Kidney capillary endothelial cell (primary cell): ENCODE measurements at places on chromosomes 3 and 15.
A peak's percentile ranks its signal among the peaks of the same experiment; 100 is the strongest.

DNA sequence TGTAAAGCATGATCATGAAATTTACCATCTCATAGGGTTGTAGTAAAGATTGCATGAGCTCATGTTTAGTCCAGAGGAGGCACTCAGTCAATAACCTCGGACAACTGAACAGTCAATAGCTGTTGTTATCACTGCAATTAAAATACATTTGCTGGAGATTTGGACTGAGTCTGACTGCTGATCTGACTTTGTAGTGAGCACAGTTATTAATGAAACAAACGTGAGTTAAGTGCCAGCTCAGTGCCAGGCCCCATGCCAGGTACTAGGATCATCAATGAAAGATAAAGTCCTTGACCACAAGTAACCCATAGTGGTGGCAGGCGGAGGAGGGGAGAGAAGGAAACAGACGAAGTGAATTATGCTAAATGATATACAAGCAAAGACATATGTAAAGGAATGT, 43.7 kb upstream of the PRICKLE2 start:
- DNase-seq, result no peak

DNA sequence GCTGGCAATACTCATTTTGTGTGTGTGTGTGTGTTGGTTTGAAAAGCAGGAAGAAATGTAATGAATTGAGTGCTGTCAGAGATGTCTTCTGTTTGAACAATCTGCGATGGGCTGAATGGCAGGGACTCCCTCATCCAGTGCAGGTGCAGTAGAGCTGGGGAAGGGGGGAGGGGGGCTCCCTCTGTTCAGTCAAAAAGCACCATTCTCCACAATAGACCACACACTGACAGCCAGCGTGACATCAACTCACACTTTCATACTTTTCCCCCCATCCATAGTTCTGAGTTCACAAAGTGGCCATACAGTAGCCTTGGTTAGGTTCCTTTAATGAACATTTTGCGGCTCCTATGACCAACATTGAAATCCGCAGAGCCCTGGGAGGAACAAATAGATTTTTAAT, 10.4 kb downstream of the SOX2 start:
- DNase-seq, result no peak

DNA sequence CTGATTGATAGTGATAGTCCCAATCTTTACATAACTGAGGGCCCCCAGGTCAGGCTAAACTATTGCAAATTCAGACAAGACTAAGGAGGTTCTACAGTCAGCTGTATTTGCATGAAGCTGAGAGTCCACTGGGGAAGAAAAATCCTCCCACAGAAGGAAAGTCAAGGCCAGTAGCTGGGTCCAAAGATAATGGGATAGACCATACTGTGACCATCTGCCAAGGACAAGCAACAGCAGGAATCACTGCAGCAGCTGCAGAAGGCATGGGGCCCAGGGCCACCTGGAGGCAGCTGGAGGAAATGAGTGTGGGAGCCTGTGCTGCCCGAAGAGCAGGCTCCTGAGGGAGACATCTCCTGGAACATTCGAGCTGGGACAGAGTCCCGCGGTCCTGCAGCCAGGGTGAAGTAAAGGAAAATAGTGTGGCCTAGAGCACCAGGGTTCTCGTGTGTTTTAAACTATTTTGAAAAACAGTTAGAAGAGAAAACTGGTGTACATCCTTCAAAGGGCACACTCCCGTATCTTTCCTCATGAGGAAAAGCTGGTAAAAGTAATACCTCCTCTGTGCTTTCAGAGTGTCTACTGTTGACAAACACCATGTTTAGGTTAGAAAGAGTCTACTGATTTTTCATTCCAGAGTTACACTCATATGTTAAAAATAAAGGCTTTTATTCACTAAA, 13.2 kb upstream of the TMEM212 start:
- DNase-seq, result peak; percentile 61

- DNase-seq, result peak; percentile 62
These were observed 1.1 kb downstream of the TFG start for GRCh38 chr3:100710261-100710968.

- no peak for DNase-seq
These were observed 46.0 kb upstream of the PLXNA1 start for GRCh38 chr3:126936853-126937425.

DNA sequence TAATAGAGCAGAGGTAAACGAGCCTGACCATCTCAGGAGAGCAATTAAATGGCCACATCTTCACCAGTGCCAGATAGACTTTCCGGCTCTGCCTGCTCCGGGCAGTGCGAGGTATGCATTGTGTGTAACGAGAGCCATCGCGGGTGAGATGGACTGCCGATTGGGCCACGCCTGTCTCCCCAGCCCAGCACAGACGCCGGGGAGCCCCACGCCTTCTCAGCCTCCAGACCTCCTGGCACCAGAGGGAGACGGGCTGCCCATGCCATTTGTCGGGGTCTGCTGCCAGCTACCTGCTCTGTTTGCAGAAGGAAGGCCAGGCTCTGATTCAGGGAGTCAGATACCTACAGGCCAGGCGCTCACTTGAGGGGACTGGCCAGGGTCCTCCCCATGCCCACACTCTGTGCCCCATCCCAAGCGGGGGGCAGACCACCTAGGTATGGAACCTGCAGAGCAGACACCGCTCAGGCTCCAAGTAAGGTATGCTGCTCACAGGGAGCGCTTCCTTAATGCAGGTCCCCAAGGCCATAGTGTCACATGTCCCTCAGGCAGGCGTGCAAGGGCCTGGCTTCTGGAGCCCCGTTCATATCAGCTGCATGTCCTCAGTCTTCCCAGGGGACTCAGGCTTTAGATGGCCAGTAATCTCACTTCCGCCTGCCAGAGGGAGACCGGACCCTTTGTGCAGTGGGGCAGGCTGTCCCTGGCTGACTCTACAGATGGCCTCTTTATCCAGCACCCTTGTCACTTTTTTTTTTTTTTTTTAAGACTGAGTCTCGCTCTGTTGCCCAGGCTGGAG, 62.2 kb downstream of the DNAJB8 start:
- no peak for DNase-seq

- no peak for DNase-seq
These were observed 35.3 kb downstream of the SRGAP3 start for GRCh38 chr3:9214185-9214584.

DNA sequence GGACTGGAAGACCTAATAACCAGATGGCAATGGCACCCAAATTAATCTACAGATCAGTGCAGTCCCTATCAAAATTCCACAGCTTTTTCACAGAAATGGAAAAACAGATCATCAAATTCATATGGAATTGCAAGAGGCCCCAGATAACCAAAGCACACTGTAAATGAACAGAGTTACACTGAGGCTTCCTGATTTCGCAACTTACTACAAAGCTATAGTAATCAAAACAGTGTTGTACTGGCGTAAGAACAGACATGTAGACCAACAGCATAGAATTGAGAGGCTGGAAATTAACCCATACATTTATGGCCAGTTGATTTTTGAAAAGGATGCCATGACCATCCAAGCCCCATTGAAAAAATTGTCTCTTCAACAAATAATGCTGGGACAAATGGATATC, 16.2 kb downstream of the XPC start:
- DNase-seq, result no peak

- DNase-seq, result no peak
These were observed 26.8 kb downstream of the ESYT3 start for GRCh38 chr3:138461246-138461645.

- DNase-seq, result no peak
These were observed 138.8 kb downstream of the BBX start for GRCh38 chr3:107661447-107662123.

- peak; percentile 94 for DNase-seq
These were observed 21.9 kb downstream of the TNK2 start for GRCh38 chr3:195886181-195887141.

GRCh38 chr3:8206971-8207617, 294.5 kb upstream of the LMCD1 start:
- no peak for DNase-seq

GRCh38 chr15:53611145-53611920, 148.1 kb downstream of the WDR72 start:
- DNase-seq, result peak; percentile 89

DNA sequence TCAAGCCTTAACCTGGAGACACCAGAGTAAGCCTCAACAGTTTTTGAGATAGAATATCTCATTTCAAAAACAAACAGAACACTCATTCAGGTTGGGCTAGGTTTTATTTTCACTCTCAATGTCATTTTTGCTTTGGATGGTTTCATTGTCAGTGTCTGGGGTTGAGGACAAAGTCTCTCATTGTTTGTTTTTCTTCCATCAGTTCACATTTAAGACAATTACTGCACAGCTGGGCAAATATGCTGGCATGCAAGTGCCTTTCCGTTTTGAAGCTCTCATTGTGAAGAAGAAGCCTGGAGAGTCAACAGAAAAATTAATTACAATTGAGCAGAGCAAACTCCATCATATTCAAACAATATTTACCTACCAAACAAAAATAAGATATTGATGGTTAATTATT, 1050.0 kb downstream of the TBL1XR1 start:
- no peak for DNase-seq

DNA sequence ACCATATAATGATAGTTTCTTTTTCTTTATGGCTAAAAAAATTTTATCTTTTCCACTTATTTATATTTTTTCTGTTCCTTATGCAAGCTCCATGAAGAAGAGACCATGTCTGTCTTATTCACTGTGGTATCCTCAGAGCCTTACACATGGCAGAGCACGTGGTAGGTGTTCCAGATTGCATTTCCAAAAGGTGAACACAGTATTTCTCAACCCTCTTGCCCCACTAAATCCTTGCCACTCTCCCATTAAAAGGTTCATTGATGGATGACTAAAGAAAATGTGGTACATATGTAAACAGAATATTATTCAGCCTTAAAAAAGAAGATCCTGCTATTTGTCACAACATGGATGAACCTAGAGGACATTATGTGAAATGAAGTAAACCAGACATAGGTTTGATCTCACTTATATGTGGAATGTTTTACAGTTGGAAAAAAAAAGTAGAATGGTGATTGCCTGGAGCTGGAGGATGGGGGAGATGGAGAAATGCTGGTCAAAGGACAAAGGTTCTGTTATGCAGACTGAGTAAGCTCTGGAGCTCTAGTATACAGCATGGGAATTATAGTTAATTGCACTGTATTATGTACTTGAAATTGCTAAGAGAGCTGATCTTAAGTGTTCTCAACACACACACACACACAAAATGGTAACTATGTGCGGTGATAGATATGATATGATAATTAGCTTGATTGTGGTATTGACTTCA, 266.7 kb downstream of the CNTN3 start:
- no peak for DNase-seq

GRCh38 chr3:188421151-188421821, 267.3 kb downstream of the LPP start:
- DNase-seq, result no peak

DNA sequence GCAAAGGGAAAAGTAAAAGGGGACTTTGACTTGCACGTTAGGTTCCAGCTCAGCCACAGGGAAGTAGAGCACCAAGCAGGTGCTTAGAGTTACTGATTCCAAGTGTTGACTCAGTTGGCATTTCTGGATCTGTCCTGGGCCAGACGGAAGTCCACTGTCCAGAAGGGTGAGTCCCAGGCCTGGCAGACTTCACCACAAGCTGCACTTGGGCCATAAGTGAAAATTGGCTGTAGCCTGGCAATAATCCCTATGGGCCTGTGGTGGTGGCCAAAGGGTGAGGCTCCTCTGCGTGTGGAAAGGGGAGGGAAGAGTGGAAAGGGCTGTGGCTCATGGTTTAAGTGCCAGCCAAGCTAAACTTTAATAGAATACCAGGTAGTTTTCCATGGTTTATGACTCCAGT, 121.5 kb downstream of the DTWD1 start:
- no peak for DNase-seq

GRCh38 chr3:161305095-161305991, 66.0 kb downstream of the SPTSSB start:
- DNase-seq, result peak; percentile 12

DNA sequence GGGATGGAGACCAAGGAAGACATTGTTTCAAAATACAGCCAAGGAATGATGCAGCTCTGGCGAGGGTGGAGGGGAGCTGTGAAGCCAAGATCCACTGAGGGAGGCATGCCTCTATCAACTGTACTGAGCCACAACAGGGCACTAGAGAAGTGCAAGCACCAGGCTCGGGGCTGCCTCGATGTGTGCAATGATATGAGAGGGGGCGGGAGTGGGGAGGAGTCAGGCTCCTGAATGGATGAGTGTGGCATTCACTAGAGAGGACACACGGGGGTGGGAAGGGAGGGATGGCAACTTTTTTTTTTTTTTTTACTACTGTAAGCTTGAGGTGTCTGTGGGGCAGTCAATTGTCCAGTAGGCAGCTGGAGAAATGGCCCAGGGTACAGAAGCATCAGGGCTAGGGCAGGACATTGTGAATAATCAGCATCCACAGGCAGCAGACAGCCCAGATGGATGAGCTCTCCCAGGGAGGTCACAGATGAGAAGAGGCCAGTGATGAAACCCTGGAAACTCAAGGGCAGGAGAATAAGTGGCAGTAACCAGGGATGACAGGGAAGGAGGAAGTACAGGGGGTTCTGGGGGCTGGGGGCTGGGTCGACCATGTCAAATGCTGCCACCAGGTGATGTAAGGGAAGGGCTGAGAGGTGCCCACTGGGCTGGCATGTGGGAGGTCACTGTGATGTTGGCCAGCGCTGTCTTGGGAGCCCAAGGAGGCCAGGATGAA, 5.9 kb downstream of the STOML1 start:
- no peak for DNase-seq

GRCh38 chr3:74402821-74403220, 211.6 kb downstream of the CNTN3 start:
- no peak for DNase-seq

DNA sequence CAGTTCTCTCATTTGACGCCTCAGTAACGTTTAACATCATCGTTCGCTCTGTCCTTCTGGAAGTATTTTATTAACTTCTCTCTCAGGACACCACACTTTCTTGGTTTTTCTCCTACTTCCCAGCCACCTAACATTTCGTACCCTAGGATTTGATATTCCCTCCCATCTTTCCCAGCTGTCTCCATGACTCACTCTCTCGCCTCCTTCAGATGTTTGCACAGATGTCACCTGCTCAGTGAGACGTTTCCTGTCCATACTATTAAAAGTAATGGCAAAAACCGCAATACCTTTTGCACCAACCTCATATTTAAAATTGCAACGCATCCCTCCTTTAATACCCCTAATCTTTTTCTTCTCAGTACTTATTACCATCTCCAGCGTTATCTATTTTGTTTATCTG, 62.1 kb upstream of the SPRED1 start:
- DNase-seq, result no peak

- peak; percentile 36 for DNase-seq
These were observed 289 bp downstream of the PCSK6 start for GRCh38 chr15:101489237-101489598.

DNA sequence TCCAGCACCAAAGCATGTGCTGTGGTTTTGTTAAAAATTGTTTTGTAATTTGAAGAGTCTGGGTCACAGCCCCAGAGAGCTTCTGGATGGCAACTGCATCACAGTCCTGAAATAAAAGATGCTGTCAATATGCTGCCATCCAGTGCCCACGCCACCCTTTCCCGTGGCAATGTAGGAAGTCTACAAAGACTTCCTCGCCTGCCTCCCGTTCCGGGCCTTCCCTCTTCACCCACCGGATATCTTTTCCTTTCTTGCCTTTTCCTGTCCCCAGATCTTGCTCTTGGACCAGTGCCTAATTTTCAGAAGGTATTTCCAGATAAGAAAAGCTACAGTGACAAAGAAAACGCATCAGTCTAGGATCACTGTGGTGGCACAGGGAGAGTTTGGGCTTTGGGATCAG, 85.3 kb upstream of the RNU6-1 start:
- DNase-seq, result no peak
